ENCODE measurements at places on chromosomes 2 and 18.

- DNase-seq, result no peak
Measured at GRCh38 chr18:58335223-58335622, 291.2 kb downstream of the NEDD4L start.

DNA sequence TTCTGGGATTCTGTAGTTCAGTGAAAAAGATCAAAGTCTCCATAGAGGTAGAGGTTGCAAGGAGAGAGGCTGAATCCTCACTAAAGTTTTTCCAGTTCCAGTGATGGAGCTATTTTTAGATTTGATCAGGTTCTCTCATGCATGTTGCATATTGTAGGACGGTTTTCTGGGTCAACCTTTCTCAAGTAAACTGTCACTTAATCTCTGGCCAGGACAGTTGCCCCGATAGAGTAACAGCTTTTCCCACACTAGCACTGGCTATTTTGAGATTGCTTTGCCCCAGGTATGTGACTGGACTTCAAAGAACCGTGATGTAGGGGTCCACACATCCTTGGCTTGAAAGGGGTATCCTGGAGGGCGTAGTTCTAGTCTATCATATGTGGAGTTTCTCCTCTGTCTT is 101.2 kb upstream of the MSH2 start:
- DNase-seq, result no peak

GRCh38 chr2:200640176-200640575 is 54.4 kb downstream of the AOX1 start:
- no peak for DNase-seq

- no peak for DNase-seq
Measured at GRCh38 chr2:230677201-230677946, 35.3 kb upstream of the CAB39 start.
